NCI-H2029 (cell line): ENCODE measurements at places on chromosomes 13 and 19.

DNA sequence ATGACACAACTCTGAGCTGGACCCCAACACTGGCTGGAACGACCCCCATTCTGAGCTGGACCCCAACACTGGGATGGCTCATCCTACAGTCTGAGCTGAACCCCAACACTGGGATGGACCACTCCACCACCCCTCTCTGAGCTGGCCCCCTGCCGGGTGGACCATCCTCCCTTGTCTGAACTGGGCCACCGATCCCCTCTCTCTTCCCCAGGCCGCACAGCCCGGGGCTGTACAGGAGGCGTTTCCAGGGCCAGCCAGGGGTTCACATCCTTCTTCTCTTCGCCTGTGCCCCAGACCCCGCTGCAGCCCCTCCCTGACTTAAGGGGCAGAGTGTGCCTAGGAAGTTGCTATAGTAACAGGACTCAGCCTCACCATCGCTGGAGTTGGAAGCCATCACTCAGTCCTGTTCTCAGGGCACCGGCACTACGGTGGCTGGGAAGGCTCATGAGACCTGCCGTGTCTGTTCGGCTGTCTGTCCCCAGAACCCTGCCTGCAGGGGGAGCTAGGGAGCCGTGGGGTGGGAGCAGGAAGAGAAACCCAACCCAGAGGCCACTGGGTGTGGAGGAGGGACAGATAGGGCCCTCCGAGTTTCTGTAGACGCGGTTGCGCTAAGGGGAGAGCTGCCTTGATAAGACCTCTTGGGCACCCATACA, 3.7 kb downstream of the PRKACA start:
- peak; percentile 44 for DNase-seq

GRCh38 chr13:66795636-66796035, 434.5 kb downstream of the PCDH9 start:
- DNase-seq = no peak

- DNase-seq = no peak
Observed at GRCh38 chr13:93316841-93317240, 90.2 kb downstream of the GPC6 start.

GRCh38 chr19:23305555-23305954, 55.4 kb upstream of the ZNF724 start:
- no peak for DNase-seq

GRCh38 chr19:10045371-10045770, 32.1 kb downstream of the RDH8 start:
- DNase-seq = no peak

GRCh38 chr19:44779150-44779549, 1.5 kb downstream of the CBLC start:
- DNase-seq = no peak

GRCh38 chr13:71219698-71220415, 647.1 kb downstream of the DACH1 start:
- no peak for DNase-seq

DNA sequence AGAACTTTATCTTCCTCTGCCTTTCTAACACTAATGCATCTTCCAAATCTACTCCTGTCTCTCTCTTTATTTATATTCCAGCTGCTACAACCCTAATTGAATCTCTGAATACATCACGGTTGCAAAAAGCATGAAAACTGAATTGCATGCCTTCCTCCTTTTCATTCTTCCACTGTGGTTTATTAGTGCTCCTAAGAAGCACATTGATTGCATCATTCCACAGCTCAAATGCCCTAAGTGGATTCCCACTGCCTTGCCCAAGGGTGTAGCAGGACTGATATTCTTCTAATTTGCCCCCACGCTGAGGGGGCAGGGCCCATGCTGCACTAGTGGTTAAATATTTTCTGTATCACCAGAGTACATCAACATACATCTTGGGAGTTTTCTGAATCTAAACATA, 640.8 kb downstream of the EFNB2 start:
- no peak for DNase-seq

DNA sequence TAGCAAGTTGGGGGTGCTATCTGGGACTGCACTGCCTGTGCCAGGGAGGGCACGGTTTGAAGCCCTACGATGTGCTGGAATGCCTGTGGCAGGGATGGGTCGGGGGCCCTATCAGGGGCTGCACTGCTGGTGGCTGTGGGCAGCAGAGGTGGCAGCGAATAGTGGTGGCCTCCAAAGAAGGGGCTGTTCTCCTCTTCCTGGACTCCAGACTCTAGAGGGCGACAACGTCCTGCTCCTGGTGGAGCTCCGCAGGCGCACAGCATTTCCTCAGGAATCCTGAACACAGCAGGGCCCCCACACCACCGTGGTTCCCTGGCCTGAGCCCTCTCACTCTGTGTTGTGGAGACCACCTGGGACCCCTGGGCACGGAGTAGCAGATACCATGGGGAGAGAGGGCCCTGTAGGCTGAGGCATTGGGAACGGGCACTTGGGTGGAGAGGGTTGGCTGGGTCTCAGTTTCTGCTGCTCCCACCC, 145.6 kb downstream of the TNFRSF19 start:
- no peak for DNase-seq

- DNase-seq = no peak
Observed at GRCh38 chr19:54096617-54097106, 3.9 kb downstream of the OSCAR start.

DNA sequence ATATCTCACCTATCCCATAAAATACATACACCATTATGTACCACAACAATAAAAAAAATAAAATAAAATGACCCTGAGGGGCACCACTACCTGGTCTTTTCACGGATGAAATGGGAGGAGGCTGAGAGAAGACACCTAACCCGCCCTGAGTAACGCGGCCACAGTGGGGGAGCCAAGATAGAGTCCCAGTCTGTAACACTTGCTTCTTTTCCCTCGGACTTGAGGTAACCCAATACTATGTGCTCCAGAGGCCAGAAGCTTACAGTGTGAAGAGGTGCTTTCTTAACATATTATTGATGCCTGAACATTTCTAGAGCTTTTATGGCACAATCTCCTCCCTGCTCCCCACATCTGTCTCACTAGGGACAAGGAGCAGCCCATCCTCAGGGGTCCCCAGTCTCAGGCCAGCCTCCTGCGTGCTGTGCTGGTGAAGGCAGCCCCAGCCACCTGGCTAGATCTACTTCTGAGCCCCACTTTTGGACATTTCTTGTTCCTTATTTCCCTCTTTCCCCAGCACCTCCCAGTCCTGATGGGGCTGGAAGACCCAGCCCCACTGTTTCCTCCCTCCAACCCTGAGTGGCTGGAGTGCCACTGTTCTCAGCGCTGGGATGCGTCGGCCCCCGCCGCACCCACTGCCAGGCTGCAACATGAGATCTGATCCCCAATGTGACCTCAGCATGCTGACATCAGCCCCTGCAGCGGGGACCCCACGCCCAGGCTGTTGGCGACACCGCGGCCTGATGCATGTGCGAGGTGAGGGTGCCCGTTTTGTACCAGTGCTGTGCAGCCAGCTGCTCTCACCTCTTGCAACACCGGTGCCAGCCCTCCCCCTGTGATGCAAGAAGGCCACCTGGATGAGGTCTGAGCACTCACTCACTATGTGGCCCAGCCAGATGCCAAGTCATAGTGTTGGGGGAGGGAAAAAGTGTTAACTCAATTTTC, 143.3 kb downstream of the DCLK1 start:
- no peak for DNase-seq

- DNase-seq = no peak
Observed at GRCh38 chr13:39484506-39485313, 118.3 kb downstream of the LHFPL6 start.

DNA sequence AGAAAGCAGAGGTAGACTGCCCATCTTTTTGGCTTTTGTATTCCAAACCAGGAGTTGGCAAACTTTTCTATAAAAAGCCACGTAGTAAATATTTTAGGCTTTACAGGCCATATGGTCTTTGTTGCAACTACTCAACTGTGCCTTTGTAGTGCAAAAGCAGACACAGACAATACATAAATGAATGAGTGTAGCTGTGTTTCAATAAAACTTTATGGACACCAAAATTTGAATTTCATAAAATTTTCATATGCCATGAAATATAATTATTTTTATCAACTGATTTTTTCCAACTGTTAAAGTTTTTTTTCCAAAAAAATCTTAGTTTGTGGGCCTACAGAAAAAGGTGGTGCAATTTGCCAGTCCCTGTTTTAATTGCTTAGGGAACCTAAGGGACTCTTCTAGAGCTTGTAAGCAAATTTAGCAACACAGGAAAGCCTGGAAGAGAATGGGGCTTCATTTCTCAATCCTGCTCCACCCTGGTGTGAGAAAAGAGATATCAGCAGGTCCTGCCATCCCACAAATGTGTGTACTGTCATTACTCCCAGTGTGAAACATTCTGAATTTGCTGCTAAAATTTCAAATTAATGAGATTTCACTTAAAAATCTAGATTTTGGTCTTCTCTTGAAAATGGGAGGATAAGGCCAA, 194.2 kb downstream of the RGCC start:
- DNase-seq = no peak

GRCh38 chr19:5593343-5594255, 25.8 kb upstream of the TINCR start:
- no peak for DNase-seq

DNA sequence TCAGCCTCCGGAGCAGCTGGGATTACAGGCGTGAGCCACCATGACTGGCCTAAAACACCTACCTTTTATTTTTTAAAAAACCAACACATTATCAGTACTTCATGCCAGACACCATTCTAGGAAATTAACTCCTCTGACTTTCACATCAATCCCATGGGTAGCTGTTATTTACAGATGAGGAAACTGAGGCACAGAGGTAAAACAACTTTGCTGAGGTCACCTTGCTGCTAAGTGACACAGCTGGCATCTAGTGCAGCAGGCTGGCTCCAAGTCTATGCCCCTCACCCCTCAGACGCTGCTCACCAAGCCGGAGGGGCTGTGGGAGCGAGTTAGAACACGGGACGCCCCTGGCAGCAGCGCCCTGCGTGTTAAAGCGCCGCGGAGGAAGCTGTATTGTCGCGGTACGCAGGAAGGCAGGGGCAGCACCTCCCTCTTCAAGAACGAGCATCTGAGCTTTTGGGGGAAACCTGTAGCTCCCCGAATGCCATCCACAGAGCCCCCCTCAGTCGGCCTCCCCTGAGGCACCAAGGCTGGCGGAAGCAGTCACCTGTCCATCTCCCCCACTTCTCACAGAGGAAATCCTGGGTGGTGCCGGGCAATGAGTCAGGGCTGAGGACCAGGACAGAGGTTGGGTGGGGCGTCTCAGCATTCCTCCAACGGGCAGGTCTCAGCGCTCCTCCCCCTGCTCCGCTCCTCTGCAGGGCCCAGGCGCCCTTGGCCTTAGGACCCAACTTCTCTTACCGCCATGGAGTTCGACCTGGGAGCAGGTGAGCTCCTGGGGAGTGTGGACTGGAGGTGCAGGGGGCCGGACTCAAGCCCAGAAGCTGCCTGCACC, at the start of gene C19orf33:
TSS of gene C19orf33 (plus strand) at position 735 of the 835 bp plus-strand sequence. CDS start at position 746, 11 bp downstream.
- DNase-seq = no peak

- no peak for DNase-seq
Observed at GRCh38 chr19:954672-955494, 29.0 kb downstream of the ARID3A start.
